ENCODE measurements at places on chromosomes 12 and 14. TPM values are rescaled to one million over a fixed set of nuclear protein-coding genes. Genes with fewer than 3 reads are reported as not detected.
A peak's percentile ranks its signal among the peaks of the same experiment; 100 is the strongest.

DNA sequence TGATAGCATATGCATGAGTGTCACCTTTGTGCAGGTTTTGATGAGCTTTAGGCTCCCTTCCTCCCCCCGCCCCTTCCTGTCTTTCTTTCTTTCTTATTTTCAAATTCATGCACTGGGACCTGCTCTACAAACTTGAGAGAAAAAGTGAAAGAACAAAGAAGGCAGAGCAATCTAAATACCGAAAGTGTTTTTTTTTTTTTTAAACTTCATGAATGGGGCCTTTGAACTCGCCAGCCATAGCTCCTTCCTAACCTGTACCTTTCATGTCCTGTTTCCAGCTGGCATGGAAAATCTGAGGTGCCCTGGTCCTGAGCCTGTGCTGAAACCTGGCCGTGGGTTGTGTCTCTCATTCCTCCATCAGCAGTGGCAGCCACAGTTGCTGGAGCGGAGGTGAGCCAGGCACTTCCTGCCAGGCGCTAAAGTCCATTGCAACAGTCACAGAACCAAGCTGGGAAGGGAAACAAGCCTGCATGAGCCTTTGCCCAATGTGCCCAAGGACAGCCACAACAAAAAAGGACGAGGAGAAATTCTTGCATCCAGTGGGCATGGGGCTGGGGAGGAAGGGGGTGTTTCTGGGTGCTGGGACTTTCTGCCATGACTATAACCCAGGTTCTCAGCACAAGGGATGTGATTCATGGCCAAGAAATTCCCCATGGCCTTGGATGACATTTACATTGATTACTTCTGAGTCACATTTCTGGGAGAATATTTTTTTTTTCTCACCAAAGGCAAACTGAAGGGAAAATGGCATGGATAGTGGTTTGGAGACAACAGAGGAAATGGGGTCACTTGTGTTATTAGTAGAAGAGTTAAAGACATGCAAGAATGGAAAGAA is 102.7 kb downstream of the TMEM30B start:
- peak overlapping the region; percentile 15 for H3K4me3 ChIP-seq
- DNase-seq: peak; percentile 83
- H3K27ac ChIP-seq: peak overlapping the region; percentile 95
- no peaks in the 10 kb centered on the region for H3K36me3 ChIP-seq

DNA sequence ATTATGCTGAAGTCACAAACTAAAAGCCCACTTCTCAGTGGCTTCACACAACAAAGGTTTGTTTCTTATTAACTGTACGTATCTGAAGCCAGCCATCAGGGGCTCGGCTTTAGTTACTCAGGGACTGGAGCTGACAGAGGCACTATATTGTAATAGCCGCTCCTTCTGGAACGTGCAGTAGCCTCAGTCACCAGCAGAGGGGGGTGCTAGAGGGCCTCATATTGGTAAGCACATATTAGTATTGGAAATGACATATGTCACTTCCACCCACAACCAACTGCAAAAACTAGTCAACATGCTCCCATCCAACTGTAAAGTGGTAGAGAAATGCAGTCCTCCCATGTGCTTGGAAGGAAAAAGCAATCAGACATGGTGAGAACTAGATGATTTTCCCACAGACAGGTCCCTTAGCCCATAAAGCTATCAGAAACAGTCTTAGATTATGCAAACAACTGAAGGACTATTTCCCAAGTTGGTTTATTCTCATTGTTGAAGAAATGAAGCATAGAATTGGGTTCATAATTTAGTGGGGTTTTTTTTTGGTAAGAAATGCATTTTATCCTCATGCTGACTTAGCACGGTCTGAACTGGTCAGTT is 183.6 kb upstream of the G2E3 start:
- no peak overlapping the region for H3K4me3 ChIP-seq
- no peaks in the 10 kb centered on the region for H3K36me3 ChIP-seq
- no peaks in the 10 kb centered on the region for H3K4me1 ChIP-seq
- DNase-seq: peak; percentile 39
- peaks cover 6% of the 10 kb centered on the region for H3K27me3 ChIP-seq

GRCh38 chr12:6465467-6466183 is 4.9 kb downstream of the VAMP1 start:
- H3K4me1 ChIP-seq: peaks cover 14% of the 10 kb centered on the region
- no peaks in the 10 kb centered on the region for H3K27me3 ChIP-seq
- no peak overlapping the region for H3K27ac ChIP-seq
- H3K36me3 ChIP-seq: peaks cover 14% of the 10 kb centered on the region
- H3K4me3 ChIP-seq: no peak overlapping the region

DNA sequence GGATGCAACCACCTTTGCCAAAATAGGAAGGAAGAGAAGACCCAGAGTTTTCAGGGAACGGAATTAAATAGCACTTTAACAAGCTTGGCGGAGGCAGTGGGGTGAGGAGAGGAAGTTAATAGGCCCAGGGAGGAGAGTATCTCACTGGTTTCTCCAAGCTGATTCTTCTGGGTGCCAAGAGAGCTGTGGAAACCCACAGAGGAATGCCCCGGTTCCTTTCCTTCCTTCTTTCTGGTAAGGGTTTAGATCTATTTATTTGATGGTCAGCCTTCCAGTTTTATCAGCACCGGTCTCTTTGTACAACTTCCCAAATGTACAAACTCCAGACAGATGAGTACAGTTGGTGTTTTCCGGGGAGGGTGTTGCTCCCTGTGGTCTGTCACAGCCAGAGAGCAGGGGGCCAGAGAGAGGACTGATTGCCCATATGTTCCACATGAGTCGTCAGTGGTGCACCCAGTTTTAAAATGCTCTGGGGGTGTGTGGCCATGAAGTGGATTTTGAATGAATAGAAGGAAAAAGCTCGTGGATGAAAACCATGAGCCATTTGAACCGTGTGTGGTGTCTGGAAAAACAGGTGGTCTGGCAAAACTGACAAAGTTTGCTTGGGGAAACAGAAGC is 26.6 kb downstream of the PRKCH start:
- H3K36me3 ChIP-seq: no peaks in the 10 kb centered on the region
- H3K4me1 ChIP-seq: peaks cover 5% of the 10 kb centered on the region
- DNase-seq: no peak
- no peaks in the 10 kb centered on the region for H3K27me3 ChIP-seq
- no peak overlapping the region for H3K4me3 ChIP-seq

GRCh38 chr14:81682134-81682533 is 148.5 kb upstream of the SEL1L start:
- no peaks in the 10 kb centered on the region for H3K27me3 ChIP-seq
- no peak for DNase-seq
- no peak overlapping the region for H3K4me3 ChIP-seq
- H3K4me1 ChIP-seq: no peaks in the 10 kb centered on the region

DNA sequence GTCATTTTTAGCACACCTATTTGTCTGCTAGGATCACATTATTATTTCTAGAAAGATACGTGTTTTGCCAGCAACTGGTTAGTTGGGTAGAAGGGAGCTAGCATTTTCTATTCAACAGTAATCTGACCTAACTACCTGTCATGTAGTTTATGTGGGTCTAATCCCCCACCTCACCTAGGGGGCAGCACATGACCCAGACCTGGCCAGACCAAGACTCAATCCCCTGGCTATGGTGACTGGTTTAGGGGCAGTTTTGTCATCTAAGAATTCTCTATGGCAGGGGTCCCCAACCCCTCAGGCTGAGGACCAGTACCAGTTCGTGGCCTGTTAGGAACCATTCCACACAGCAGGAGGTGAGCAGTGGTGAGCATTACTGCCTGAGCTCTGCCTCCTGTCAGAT is 29.5 kb upstream of the EVL start:
- H3K4me1 ChIP-seq: peaks cover 16% of the 10 kb centered on the region
- DNase-seq: no peak
- no peaks in the 10 kb centered on the region for H3K36me3 ChIP-seq
- no peak overlapping the region for H3K27ac ChIP-seq
- H3K27me3 ChIP-seq: no peaks in the 10 kb centered on the region

- H3K4me3 ChIP-seq: no peak overlapping the region
- H3K4me1 ChIP-seq: peaks cover 14% of the 10 kb centered on the region
- H3K27ac ChIP-seq: no peak overlapping the region
- no peaks in the 10 kb centered on the region for H3K36me3 ChIP-seq
- DNase-seq: no peak
- H3K27me3 ChIP-seq: no peaks in the 10 kb centered on the region
Observed at GRCh38 chr14:89503431-89503996, 86.5 kb upstream of the FOXN3 start.

DNA sequence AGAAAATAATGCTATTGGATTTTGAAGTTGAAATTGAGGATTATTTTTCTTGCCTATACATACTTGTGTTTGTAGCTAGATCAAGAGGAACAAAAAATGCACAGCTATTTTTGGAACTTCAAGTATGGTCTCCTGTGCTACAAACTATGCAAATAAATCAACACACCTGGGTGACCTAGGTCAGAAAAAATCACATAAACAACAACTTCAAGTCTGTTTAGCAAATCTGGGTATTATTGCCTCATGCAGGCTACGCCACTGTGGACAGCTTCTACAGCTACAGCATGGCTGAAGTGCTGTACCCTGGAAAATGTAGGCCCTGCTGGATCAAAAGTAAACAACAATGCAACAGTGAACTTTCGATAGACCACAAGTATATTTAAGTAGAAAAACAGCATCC is 87.5 kb downstream of the SLC6A15 start:
- no peak overlapping the region for H3K4me3 ChIP-seq
- no peak for DNase-seq
- H3K27me3 ChIP-seq: no peaks in the 10 kb centered on the region
- no peak overlapping the region for H3K27ac ChIP-seq
- H3K36me3 ChIP-seq: no peaks in the 10 kb centered on the region
- no peaks in the 10 kb centered on the region for H3K4me1 ChIP-seq

DNA sequence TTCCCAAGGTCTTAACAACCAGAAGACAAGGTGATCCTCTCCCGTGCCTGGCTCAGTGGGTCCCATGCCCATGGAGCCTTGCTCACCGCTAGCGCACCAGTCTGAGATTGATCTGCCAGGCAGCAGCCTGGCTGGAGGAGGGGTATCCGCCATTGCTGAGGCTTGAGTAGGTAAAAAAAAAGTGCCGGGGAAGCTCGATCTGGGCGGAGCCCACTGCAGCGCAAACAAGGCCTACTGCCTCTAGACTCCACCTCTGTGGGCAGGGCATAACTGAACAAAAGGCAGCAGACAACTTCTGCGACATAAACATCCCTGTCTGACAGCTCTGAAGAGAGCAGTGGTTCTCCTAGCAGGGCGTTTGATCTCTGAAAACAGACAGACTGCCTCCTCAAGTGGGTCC is 104.0 kb downstream of the C14orf39 start:
- H3K27me3 ChIP-seq: no peaks in the 10 kb centered on the region
- no peaks in the 10 kb centered on the region for H3K4me1 ChIP-seq
- H3K27ac ChIP-seq: no peak overlapping the region
- no peaks in the 10 kb centered on the region for H3K36me3 ChIP-seq
- no peak overlapping the region for H3K4me3 ChIP-seq

DNA sequence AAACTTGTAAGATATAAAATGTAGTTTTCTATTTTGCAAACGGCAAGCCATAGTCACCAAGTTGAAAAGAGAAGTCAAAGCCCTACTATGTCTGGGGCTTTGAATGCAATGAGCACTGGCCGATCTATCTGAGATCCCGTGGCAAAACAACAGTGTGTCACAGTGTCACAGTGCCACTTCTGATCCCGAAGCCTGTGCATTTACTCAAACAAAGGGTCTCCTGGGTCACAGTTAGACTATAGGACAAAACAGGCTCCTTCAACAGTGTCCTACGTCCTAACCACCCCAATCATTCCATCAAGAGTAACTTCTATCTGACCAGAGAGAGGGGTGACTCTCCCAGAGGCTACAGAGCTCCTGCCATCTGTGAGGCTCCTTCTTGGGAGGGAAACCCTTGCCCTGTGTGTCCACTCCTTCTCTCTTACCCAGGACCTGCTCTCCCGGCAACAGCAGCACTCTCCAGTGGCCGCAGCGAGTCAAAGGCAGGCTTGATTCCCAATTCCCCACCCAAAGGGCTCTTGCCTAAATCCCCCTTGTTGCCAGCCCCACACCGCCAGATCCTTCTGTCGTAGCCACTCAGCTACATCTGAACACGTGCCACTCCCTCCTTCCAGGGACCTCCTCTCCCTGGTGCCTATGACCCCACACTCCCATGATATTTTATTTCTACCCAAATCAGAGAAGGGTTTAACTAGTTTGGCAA is 14.0 kb upstream of the SELPLG start:
- H3K27me3 ChIP-seq: no peaks in the 10 kb centered on the region
- DNase-seq: no peak
- peaks cover 91% of the 10 kb centered on the region for H3K4me1 ChIP-seq
- no peak overlapping the region for H3K4me3 ChIP-seq

DNA sequence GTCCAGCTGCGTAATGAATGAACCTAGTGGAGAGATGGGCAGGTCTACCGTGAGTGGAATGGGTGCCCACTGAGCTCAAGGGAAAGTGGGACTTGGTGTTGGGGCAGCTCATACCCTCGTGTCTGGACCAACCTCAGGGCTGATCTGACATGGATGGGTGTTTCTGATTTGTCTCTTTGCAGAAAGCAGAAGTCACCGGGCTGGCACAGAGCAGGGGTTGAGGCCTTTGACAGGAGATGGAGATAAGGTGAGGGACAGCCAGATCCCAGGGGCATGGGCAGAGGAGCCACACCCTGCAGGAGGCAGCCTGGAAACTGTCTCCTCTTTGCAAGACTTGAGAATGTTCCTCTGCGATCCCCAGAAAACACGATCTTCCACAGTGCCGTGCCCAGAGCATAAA is 20.9 kb upstream of the PPP1CC start:
- H3K4me1 ChIP-seq: peaks cover 3% of the 10 kb centered on the region
- DNase-seq: no peak
- H3K27me3 ChIP-seq: no peaks in the 10 kb centered on the region
- H3K36me3 ChIP-seq: no peaks in the 10 kb centered on the region
- no peak overlapping the region for H3K27ac ChIP-seq

- peak within 1 kb of the TSS; percentile 63 for H3K27ac ChIP-seq
- H3K36me3 ChIP-seq: no peaks in the 10 kb centered on the region
- no peaks in the 10 kb centered on the region for H3K27me3 ChIP-seq
- peaks cover 14% of the 10 kb centered on the region for H3K4me1 ChIP-seq
Observed at GRCh38 chr12:10409392-10409791, at the start of gene KLRC4. Gene KLRC4 (minus strand): TSS chr12:10409757. CDS start chr12:10409575, 182 bp downstream.

The AVPR1A gene
- 0.07 TPM for total RNA-seq

The TPPP2 gene
- total RNA-seq: not detected

The ATL1 gene
- 1.4 TPM for total RNA-seq

The RNASE7 gene
- not detected for total RNA-seq

The ESPL1 gene
- total RNA-seq: 50.3 TPM

The FOS gene
- total RNA-seq: 50.4 TPM

All from HCT116 (cell line).